ENCODE measurements at places on chromosomes 5 and 9. TPM values are rescaled to one million over a fixed set of nuclear protein-coding genes. Genes with fewer than 3 reads are reported as not detected.
A peak's percentile ranks its signal among the peaks of the same experiment; 100 is the strongest.

- H3K4me1 ChIP-seq: no peaks in the 10 kb centered on the region
- H3K27me3 ChIP-seq: no peaks in the 10 kb centered on the region
- H3K36me3 ChIP-seq: no peaks in the 10 kb centered on the region
- H3K27ac ChIP-seq: no peak overlapping the region
- peak; percentile 59 for DNase-seq
- no peak overlapping the region for H3K4me3 ChIP-seq
Observed at GRCh38 chr5:137075163-137075970, 423.8 kb downstream of the SPOCK1 start.

- H3K27ac ChIP-seq: no peak overlapping the region
- H3K4me3 ChIP-seq: no peak overlapping the region
- no peaks in the 10 kb centered on the region for H3K4me1 ChIP-seq
- DNase-seq: no peak
- H3K27me3 ChIP-seq: no peaks in the 10 kb centered on the region
- H3K36me3 ChIP-seq: no peaks in the 10 kb centered on the region
Observed at GRCh38 chr5:67102708-67103107, 93.9 kb downstream of the CD180 start.

DNA sequence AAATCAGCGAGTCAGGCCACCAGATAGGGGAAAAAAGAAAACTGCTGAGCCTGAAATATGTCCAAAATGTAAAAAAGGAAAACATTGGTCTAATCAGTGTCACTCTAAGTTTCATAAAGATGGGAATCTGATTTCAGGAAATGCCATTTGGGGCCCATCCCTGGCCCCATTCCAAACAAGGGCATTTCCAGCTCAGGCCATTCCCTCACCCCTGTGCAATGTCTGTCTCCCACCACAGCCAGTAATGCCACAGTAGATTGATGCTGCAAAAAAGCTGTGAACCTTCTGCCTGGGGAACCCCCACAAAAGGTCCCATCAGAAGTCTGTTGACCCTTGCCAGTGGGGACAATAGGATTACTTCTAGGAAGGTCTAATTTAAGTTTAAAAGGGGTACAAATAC, 199.6 kb downstream of the YTHDC2 start:
- no peak for DNase-seq
- no peak overlapping the region for H3K27ac ChIP-seq
- H3K4me1 ChIP-seq: no peaks in the 10 kb centered on the region
- H3K36me3 ChIP-seq: no peaks in the 10 kb centered on the region

GRCh38 chr5:154708846-154709245, 46.3 kb upstream of the LARP1 start:
- no peaks in the 10 kb centered on the region for H3K27me3 ChIP-seq
- H3K4me3 ChIP-seq: no peak overlapping the region
- H3K27ac ChIP-seq: no peak overlapping the region
- no peaks in the 10 kb centered on the region for H3K4me1 ChIP-seq
- no peak for DNase-seq

DNA sequence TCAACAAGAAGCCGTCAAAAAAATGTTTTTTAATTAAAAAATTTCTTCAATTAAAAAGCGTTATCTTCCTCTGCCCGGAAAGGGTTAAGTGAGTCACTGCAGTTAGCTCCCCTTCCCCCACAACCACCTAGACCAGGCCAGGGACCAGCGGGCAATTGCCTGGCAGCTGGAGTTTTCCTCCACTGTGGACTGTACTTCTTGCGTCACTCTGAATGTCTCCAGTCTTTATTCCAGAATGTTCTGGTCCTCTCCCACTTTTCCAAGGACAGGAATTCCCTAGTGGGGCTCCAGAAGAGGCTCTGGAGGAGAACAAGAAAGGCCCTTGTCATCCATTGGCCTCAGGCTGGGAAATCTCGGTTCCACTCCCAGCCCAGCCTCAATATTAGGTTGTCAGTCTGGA, 114.0 kb downstream of the C9orf50 start:
- no peak overlapping the region for H3K27ac ChIP-seq
- H3K4me1 ChIP-seq: no peaks in the 10 kb centered on the region
- H3K36me3 ChIP-seq: no peaks in the 10 kb centered on the region
- no peak overlapping the region for H3K4me3 ChIP-seq
- DNase-seq: no peak

DNA sequence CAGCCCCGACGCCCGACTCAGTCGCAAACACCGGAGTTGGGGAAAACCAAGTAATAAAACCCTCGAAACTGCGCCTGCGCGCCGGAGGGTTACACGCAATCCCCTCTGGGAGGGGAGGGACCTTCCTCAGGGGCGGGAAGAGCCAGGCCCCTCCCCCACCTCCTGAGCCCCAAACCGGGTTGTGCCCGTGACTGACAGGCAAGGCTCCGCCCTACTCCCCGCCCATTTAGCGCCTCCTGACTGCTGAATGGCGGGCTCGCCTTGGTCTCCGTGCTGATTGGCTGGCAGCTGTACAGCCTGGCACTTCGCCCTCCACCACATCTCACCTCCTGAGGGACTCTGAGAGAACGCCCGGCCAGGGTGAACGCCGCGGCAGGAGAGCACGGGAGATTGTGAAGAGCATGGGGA, at the start of gene PRDM9:
Gene PRDM9 (plus strand): TSS at position 332 of the 408 bp plus-strand sequence. CDS start 1,425 bp downstream, outside the sequence.
- no peaks in the 10 kb centered on the region for H3K27me3 ChIP-seq
- H3K4me3 ChIP-seq: no peak within 1 kb of the TSS
- no peaks in the 10 kb centered on the region for H3K36me3 ChIP-seq
- H3K4me1 ChIP-seq: no peaks in the 10 kb centered on the region
- DNase-seq: no peak

GRCh38 chr9:108850293-108850897, 5.4 kb downstream of the ACTL7B start:
- no peak overlapping the region for H3K4me3 ChIP-seq
- no peak for DNase-seq
- no peaks in the 10 kb centered on the region for H3K4me1 ChIP-seq
- H3K27ac ChIP-seq: no peak overlapping the region
- no peaks in the 10 kb centered on the region for H3K27me3 ChIP-seq

GABRA6 gene
- not detected for total RNA-seq

SH2D3C gene
- total RNA-seq: 1.4 TPM

SEMA5A gene
- 17.6 TPM for total RNA-seq

TRPM3 gene
- total RNA-seq: not detected

Data from Peyer's patch (tissue), 4 donors.